ENCODE measurements at places on chromosomes 16 and 17.

- H3K27me3 ChIP-seq, result peaks cover 28% of the 10 kb centered on the region
- H3K4me3 ChIP-seq, result no peak overlapping the region
- no peak overlapping the region for H3K27ac ChIP-seq
- no peak for DNase-seq
- H3K36me3 ChIP-seq, result no peaks in the 10 kb centered on the region
- H3K4me1 ChIP-seq, result no peaks in the 10 kb centered on the region
Observed at GRCh38 chr17:79369001-79369400, 241.8 kb downstream of the RBFOX3 start.

GRCh38 chr16:68236826-68237242 lies 907 bp upstream of the ESRP2 start:
- DNase-seq, result no peak
- H3K4me1 ChIP-seq, result peaks cover 21% of the 10 kb centered on the region
- no peaks in the 10 kb centered on the region for H3K27me3 ChIP-seq
- H3K4me3 ChIP-seq, result peak overlapping the region; percentile 23

GRCh38 chr17:16853661-16854320 lies 118.1 kb downstream of the TNFRSF13B start:
- no peaks in the 10 kb centered on the region for H3K4me1 ChIP-seq
- H3K27ac ChIP-seq, result no peak overlapping the region
- no peaks in the 10 kb centered on the region for H3K27me3 ChIP-seq
- DNase-seq, result no peak

- no peaks in the 10 kb centered on the region for H3K36me3 ChIP-seq
- peak overlapping the region; percentile 83 for H3K27ac ChIP-seq
- peaks cover 55% of the 10 kb centered on the region for H3K4me1 ChIP-seq
- H3K27me3 ChIP-seq, result no peaks in the 10 kb centered on the region
- no peak overlapping the region for H3K4me3 ChIP-seq
- no peak for DNase-seq
Observed at GRCh38 chr17:1004769-1005295, 7.9 kb downstream of the TIMM22 start.

- peaks cover 20% of the 10 kb centered on the region for H3K4me1 ChIP-seq
- H3K27ac ChIP-seq, result peak overlapping the region; percentile 94
- no peak overlapping the region for H3K4me3 ChIP-seq
- H3K27me3 ChIP-seq, result no peaks in the 10 kb centered on the region
Observed at GRCh38 chr17:39928858-39929645, 1.5 kb downstream of the LRRC3C start.

Data from hepatocyte (in vitro differentiated cells).